Colonic mucosa (tissue), 4 donors: ENCODE measurements at places on chromosomes 11 and 22.

- H3K27ac ChIP-seq: no peak overlapping the region
- no peaks in the 10 kb centered on the region for H3K27me3 ChIP-seq
- H3K4me3 ChIP-seq: no peak overlapping the region
- no peaks in the 10 kb centered on the region for H3K4me1 ChIP-seq
- DNase-seq: no peak
- H3K36me3 ChIP-seq: no peaks in the 10 kb centered on the region
These were observed 50.1 kb downstream of the RELT start for GRCh38 chr11:73426219-73426850.

- H3K4me1 ChIP-seq: no peaks in the 10 kb centered on the region
- peak; percentile 49 for DNase-seq
- H3K27me3 ChIP-seq: no peaks in the 10 kb centered on the region
- no peak overlapping the region for H3K27ac ChIP-seq
These were observed 555.8 kb downstream of the BUD13 start for GRCh38 chr11:116217006-116217405.

DNA sequence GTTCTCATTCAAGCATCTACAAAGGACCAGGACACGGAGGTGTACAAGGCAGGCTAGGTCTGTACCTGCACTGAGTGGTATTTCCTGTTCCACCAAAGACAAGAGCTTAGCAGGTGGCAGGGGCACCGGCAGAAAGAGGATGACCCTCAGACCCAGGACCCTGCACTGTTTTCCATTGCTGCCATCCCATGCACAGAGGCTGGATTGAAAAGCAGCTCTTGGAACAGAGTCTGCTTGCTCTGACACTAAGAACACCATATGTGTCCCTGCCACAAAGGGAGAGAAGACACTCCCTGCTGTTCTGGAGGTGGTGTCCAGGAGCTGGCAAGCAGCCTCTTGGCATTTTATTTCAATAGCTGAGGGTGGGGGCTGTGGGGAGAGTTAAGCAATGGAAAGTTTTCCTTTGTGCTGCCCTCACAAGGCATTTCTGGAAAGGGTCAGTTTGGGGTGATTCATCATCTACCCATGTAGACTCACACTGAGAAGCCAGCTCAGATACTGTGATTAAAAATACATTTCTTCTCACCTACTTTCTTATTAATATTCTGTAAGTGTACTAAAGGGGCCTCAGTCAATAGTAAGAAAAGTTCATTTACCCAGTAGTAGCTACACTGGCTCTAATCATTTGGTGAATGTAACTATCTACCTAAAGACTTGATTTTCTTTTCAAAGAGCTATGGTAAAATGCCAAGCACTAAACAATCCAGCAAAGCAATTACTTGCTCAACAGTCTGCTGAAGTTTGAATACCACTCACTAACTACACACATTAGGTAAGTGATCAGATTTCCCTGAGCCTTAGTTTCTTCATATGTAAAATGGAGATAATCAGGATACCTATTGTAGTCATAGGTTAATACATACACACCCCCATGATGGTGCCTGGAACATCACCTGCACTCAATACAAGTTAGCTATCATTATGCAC is 55.2 kb downstream of the SLC1A2 start:
- H3K36me3 ChIP-seq: no peaks in the 10 kb centered on the region
- no peak overlapping the region for H3K4me3 ChIP-seq
- no peaks in the 10 kb centered on the region for H3K4me1 ChIP-seq
- H3K27ac ChIP-seq: no peak overlapping the region

- H3K36me3 ChIP-seq: no peaks in the 10 kb centered on the region
- no peak for DNase-seq
- no peak overlapping the region for H3K4me3 ChIP-seq
- no peak overlapping the region for H3K27ac ChIP-seq
These were observed 46.6 kb downstream of the KCNC1 start for GRCh38 chr11:17781221-17781620.

DNA sequence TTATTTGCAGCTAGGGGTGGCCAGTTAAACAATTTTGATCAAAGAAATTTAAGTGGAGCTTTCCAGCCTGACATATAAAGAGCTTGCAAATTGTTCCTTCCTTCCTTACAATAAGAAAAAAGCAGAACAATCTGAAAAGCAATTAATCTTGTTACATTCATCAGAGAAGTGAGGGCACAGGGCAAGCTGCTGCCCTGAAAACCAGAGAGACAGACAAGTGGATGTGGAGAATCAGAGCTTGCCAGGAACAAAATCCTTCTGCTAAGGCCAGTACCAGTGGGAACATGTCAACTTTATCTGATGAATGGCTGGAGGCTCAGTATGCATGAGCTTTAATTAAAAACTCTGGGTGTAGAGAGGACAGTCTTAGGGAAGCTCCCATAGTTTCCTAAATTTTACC is 8.8 kb downstream of the CCDC179 start:
- no peak overlapping the region for H3K4me3 ChIP-seq
- H3K36me3 ChIP-seq: no peaks in the 10 kb centered on the region
- no peak for DNase-seq
- H3K4me1 ChIP-seq: no peaks in the 10 kb centered on the region
- no peaks in the 10 kb centered on the region for H3K27me3 ChIP-seq
- H3K27ac ChIP-seq: no peak overlapping the region

- no peaks in the 10 kb centered on the region for H3K36me3 ChIP-seq
- H3K4me1 ChIP-seq: no peaks in the 10 kb centered on the region
- no peak for DNase-seq
- no peak overlapping the region for H3K27ac ChIP-seq
These were observed 37.2 kb downstream of the SLC35F2 start for GRCh38 chr11:107821199-107821927.

DNA sequence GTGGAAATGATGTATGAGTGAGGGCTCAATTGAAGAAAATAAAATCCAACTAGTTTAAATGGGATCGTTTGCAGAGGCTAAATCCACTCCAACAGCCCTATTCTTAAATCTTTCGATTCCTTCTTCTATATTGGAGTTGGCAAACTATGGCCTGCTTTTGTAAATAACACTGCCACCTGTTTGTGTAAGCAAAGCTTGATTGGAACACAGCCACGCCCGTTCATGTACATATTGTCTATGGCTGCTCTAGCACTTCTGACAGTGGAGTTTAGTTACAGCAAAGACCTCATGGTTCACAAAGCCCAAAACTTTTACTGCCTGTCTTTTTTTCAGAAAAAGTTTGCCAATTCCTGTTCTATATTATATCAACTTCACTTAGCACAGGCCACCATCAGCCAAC is 40.6 kb upstream of the RCN1 start:
- H3K27ac ChIP-seq: no peak overlapping the region
- no peaks in the 10 kb centered on the region for H3K27me3 ChIP-seq
- H3K36me3 ChIP-seq: no peaks in the 10 kb centered on the region
- no peak overlapping the region for H3K4me3 ChIP-seq

GRCh38 chr22:47929073-47929472 is 1166.6 kb downstream of the TBC1D22A start:
- H3K27me3 ChIP-seq: no peaks in the 10 kb centered on the region
- no peak for DNase-seq
- no peaks in the 10 kb centered on the region for H3K36me3 ChIP-seq

GRCh38 chr22:50058906-50059880 is 1.1 kb upstream of the TTLL8 start:
- no peaks in the 10 kb centered on the region for H3K36me3 ChIP-seq
- H3K4me1 ChIP-seq: no peaks in the 10 kb centered on the region
- no peak for DNase-seq
- no peak overlapping the region for H3K27ac ChIP-seq

GRCh38 chr11:67691149-67691548 is 16.7 kb upstream of the ALDH3B2 start:
- no peak for DNase-seq
- H3K27ac ChIP-seq: no peak overlapping the region
- no peaks in the 10 kb centered on the region for H3K27me3 ChIP-seq

DNA sequence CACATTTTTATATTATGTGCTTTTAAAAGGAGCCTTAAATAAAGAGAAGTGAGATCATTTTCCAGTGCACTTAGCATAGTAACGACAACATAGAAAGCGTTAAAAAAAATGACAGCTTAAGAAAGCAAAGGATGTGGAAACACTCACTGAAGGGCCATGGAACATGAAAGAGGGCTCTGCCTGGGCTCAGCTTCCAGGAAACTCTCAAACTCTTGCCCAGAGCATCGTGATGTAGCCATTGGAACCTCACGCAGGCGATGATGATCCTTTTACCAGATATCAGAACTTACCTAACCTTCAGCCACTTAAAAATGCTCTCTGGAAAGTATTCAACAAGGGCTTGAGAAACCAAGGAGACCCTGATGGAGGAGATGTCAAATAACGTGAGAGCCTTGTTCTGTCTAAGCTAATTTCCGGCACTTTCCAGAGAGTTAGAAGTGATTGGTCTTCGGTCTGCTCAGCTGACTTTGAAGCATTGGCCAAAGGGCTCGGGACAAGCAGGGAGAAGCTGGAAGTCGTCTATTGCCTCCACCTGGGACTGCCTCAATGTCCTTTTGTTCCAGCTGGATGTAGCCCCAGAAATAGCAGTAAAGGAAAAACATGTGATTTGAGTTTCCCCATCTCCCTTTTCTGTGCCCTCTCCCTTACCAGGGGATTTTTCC is 21.5 kb upstream of the ETS1 start:
- H3K36me3 ChIP-seq: no peaks in the 10 kb centered on the region
- H3K4me1 ChIP-seq: no peaks in the 10 kb centered on the region
- no peak for DNase-seq
- H3K27ac ChIP-seq: no peak overlapping the region

DNA sequence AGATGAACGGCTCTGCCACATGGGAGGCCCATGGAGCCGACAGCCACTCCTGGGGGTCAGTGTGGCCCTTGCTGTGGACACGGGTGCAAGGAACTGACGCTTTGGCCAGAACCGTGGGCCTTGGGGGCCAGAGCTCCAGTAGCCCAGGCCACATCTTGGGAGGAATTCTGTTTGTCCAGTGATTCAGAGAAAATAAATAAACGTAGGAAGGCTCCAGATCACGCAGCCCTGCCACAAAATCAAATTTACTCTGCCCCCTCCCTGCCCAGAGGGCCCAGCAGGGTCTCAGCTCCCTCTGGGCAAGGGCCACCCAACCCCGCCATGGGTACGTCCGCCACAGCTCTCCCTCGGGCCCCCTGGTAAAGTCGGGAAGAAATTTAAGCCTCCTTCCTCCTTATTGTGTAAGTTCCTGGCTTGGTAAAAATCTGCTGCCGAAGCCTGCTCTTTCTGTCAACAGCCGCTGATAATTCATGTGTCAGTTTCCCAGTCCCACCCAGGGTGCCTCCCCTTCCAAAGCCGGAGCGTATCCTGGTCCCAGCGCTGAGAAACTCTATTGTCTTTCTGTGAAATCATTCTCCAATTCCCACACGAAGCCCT is 6.9 kb upstream of the MUC5AC start:
- H3K36me3 ChIP-seq: no peaks in the 10 kb centered on the region
- H3K4me3 ChIP-seq: no peak overlapping the region
- H3K4me1 ChIP-seq: no peaks in the 10 kb centered on the region
- peak overlapping the region; percentile 22 for H3K27ac ChIP-seq

DNA sequence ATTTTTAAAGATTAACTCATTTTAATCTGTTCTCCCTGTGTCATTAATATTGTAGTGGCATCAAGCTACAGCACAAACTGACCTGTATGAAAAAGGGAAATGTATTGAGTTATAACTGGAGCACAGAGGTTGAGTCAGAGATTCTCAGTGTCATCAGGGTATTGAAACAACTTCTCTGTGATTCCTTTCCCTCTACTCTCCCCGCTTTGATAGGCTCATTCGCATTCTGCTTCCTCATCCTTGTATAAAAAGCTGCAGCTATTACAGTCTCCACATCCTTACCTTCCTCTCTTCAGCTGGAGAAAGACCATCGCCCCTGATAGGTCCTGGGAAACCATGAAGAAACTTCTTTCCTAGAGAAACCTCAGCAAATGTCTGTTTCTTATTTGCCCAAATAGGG is 90.0 kb downstream of the BDNF start:
- H3K4me3 ChIP-seq: no peak overlapping the region
- DNase-seq: no peak
- H3K4me1 ChIP-seq: no peaks in the 10 kb centered on the region
- no peaks in the 10 kb centered on the region for H3K36me3 ChIP-seq
- H3K27ac ChIP-seq: no peak overlapping the region

DNA sequence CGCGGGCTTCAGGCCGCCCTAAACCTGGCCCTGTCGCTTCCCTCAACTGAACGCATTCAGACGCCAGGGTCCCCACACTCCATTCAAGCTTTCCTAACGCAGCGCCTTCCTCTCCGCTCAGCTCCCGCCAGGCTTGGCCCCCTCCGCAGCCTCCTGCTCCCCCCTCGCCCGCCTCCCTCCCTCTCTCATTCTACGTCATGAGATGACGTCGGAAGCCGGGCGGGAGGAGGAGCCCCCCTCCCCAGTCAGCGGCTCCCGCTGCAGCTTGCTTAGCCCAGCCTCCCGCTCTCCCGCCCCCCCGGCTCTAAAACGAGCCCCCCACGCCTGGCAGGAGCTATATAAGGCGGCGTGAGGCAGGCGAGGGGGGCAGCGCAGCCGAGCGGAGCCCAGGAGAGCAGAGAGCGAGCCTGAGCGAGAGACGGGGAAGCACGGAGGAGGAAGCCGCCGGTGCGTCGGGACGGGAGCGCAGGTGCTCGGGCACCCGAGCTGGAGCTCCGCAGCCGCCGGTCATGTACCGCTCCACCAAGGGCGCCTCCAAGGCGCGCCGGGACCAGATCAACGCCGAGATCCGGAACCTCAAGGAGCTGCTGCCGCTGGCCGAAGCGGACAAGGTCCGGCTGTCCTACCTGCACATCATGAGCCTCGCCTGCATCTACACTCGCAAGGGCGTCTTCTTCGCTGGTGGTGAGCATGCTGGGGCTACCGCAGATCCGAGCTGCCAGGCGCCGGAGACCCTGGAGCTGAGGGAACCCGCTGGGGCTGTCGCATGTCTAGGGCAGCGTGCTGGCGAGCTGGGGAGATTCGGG is at the start of gene NPAS4:
Gene NPAS4 (plus strand): TSS at position 365 of the 806 bp plus-strand sequence. CDS start 145 bp downstream, at position 510.
- H3K27ac ChIP-seq: no peak within 1 kb of the TSS
- DNase-seq: no peak
- no peak within 1 kb of the TSS for H3K4me3 ChIP-seq
- no peaks in the 10 kb centered on the region for H3K36me3 ChIP-seq
- no peaks in the 10 kb centered on the region for H3K4me1 ChIP-seq

- H3K4me3 ChIP-seq: no peak overlapping the region
- H3K27me3 ChIP-seq: no peaks in the 10 kb centered on the region
- H3K4me1 ChIP-seq: no peaks in the 10 kb centered on the region
- no peaks in the 10 kb centered on the region for H3K36me3 ChIP-seq
These were observed 1.8 kb downstream of the OPCML start for GRCh38 chr11:133530501-133530835.

DNA sequence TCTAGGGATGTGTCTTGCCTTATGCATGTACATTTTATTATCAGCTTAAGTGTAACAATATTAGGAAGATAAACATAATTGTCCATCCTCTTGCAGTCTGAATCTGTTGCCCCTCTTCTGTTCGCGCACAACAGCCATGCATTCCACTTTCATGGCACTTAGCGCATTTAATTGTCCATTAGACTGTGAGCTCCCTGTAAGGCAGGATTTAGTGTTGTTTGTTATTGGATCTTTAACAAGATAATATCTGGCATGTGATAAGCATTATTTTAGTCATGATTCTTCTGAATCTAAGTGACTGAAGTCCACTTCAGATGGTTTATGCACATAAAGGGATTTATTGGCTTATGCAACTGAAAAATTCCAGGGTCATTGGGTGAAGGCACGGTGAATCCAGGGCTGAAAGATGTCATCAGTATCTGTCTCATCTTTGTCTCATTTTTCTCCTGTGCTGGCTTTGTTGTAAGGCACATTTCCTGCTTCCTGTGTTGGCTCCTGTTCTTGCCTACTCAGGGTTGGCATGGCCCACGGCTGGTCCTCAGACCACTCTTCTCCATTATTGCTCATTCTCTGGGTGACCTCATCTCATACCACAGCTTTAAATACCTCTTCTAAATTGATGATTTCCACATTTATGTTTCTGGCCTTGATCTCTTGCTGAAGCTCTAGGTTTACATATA is 37.6 kb downstream of the ATXN10 start:
- no peak overlapping the region for H3K4me3 ChIP-seq
- DNase-seq: no peak
- H3K27ac ChIP-seq: no peak overlapping the region
- peaks cover 7% of the 10 kb centered on the region for H3K36me3 ChIP-seq
